ENCODE measurements at places on chromosomes 4 and X. TPM values are rescaled to one million over a fixed set of nuclear protein-coding genes. Genes with fewer than 3 reads are reported as not detected.

Gene FAM9C
- total RNA-seq: not detected

GRCh38 chr4:165682611-165683010 is 190.4 kb upstream of the TLL1 start:
- no peak for DNase-seq

Gene HEPH
- 1.3 TPM for total RNA-seq

Gene BANK1
- 0.13 TPM for total RNA-seq

Gene ENPEP
- total RNA-seq: 2.1 TPM

- DNase-seq: no peak
Observed at GRCh38 chr4:57501720-57502119, 391.5 kb upstream of the IGFBP7 start.

- DNase-seq: no peak
Observed at GRCh38 chr4:39614487-39615162, 24.0 kb downstream of the SMIM14 start.

DNA sequence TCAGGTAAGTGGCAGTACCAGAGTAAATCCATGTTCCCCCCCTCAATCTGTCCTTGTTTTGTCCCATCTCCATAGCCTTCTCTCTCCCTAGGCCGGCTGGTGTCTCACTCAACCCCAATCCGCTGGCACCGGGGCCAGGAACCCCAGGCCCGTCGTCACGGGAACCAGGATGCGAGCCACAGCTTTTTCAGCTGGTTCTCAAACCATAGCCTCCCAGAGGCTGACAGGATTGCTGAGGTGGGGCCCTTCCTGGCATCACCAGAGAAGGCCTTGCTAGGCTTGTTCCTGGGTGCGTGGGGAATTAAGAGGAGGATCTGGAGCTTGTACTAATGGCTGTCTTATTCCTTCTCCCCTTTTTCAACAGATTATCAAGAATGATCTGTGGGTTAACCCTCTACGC is 2.7 kb downstream of the TSPYL2 start:
- no peak for DNase-seq

GRCh38 chr4:162866565-162866964 is 300.1 kb downstream of the NAF1 start:
- DNase-seq: no peak

Gene PDLIM3
- total RNA-seq: 25.7 TPM

Gene PNCK
- 0.49 TPM for total RNA-seq

DNA sequence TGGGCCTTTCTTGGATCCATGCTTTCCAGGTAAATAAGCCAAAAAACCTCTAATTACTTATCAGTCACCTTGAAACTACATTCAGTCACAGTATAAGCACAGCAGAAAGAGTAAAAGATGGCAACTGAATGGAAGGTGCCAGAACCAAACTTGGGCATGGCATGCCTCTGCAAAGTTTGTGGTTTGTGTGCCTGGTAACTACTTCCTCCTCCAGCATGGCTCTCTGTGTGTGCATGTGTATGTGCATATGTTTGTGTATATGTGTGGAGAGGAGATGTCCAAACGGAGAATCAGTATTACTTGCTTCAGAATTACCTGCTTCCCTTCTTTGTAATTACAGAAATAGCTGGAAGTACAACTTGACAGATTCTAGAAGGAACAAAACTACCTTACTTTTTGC is 67.5 kb downstream of the AGTR2 start:
- no peak for DNase-seq

DNA sequence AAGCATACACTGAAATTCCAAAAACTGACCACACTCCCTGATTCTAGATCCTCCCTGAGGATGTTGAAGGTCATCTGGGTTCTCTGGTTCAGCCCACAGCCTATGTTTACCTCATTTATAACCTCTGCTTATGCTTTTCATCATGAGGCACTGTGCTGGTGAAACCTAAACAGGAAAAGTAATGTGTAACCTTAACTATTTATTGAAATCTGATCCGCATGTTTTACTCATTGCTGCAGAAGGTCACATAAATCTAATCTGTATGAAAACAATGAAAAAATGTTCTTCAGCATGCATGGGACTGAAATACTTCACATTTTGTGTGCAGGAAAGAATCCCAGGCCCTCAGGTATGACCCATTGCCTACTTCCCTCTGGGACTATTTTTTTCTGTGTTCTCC is 30.3 kb downstream of the UCHL1 start:
- no peak for DNase-seq

Gene WNK3
- total RNA-seq: 1.0 TPM

DNA sequence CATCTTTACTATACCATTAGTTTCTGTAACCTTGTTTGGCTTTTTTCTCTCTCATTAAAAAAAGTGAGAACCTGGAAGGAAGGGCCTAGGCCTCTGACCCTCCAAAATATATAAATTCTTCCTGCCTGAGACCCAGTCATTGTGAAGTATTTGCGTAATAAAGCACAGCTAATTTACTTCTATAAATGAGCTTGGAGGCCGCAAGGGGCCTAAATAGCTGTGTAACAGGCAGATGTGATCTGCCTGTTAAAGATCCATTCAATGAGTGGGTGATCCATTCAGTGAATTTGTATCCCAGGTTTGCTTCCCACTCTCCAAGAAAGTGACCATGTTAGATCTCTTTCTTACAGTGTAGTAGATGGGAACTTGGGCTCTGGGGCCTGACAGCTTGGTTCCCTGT is 595 bp upstream of the PYURF start:
- no peak for DNase-seq

GRCh38 chr4:386708-387105 is 49.1 kb downstream of the ZNF141 start:
- no peak for DNase-seq

GRCh38 chr4:2073808-2074481 is 14.8 kb downstream of the NAT8L start:
- peak; percentile 51 for DNase-seq

DNA sequence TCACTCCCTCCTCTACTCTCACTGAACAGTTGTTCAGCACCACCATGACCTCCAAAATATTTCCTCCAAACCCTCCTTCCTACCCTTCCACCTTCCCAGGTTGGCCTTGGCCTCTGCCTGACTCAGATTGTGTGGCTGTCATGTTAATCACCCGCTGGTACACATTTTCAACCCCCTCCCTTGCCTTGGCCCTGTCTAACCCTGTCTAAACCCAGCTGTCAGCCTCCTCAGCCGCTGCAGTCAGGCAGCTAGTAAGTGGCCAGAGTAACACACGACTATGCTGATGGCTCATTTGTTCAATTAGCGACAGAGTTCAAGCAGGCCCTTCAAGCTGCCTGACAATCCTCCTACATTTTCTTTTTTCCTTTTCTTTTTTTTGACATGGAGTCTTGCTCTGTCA is 18.0 kb downstream of the ING2 start:
- DNase-seq: no peak

Gene PLS3
- total RNA-seq: 22.0 TPM

- no peak for DNase-seq
Observed at GRCh38 chrX:130120321-130120731, 10.0 kb upstream of the ELF4 start.

Gene H2BW2
- total RNA-seq: not detected

Gene SPINK2
- total RNA-seq: not detected

- DNase-seq: no peak
Observed at GRCh38 chr4:168637872-168638756, 141.3 kb downstream of the PALLD start.

- DNase-seq: no peak
Observed at GRCh38 chr4:139282721-139283075, 2.7 kb upstream of the MGARP start.

- no peak for DNase-seq
Observed at GRCh38 chr4:141352909-141353525, 132.3 kb downstream of the ZNF330 start.

DNA sequence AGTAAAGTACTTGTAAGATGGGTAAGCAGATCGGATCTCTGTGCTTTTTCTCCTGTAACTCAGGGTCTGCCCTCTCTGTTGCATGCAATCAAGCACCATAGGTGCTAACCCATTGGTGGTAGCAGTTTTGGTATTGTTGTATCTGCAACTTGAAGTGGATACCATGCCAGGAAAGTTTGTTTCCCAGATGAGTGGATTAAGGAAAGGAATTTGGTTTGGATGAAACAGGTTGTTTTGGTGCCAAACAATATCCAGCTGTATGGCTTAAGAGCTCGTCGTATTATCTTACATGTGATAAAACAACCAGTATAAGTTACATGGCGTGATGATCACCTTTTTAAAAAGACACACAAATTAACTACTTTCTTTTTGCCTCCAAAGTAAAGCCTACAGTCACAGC is 280.9 kb upstream of the TENM3 start:
- DNase-seq: no peak
